ENCODE measurements at places on chromosomes 5 and 9.

DNA sequence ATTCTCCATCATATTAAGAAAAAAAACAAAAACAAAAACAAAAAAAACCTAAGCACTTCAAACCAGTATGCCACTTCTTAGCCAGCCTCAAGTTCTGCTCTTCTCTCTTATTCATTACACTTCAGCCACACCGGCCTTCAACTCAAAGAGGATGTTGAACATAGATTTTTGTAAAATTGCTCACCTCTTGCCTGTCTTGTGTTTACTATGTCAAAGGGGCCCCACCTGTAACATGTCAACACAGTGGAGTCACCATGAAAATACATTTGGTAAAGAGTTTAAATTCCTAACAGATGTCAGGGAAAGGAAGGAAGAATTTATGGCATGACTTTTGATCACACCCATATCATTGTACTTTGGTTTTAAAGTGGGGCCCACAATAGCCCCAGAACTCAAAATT is 121.1 kb upstream of the GHR start:
- no peak for DNase-seq

DNA sequence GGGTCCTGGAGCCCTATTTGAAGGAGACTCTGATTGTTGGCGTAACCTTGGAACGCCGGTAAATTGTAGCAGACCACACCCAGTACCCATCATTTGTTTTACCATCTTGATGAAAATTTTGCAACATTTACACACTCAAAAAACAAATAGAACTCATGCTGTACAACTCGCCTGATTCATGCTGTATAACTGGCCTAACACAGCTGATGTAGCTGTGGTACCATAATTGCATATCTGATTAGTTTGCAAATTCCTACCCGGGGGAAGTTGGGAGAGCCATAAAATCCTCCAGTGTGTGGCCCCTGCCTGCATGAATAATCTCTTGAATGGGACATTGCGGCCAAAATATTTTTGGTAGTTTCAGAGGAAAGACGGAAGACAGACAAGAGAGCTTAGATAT is 9.7 kb downstream of the NIPAL4 start:
- no peak for DNase-seq

DNA sequence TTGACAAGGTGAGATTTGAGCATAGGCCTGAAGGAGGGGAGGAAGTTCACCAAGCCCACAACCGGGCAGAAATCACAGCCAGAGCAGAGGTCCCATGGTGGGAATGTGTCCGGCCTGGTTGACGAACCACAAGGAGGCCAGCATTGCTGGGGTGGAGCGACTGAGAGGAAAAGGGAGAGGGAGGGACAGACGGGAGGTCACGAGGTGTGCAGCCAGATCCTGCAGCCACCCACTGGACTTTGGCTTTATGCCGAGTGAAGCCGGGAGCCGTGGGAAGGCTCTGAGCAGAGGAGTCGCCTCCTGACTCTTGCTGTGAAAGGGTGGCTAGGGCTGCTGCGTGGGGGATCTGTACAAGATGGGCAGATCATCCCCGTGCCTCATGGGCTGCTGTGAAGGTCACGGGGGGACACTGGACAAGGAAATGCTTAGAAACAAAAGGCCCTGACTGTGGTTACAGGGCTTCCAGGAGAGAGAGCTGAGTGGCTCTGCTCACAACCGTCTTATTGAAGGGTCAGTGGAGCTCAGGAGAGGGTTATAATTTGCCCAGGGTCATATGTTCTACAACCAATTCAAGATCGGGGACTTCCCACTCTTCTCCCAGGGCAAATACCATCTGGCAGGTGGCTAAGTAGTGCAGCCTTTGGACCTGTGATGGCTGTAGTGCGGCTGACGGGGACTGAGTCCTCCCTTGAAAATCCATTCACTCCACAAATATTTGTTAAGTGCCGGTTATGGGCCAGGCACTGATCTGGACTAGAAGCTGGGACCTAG is 15.6 kb upstream of the CD74 start:
- no peak for DNase-seq

DNA sequence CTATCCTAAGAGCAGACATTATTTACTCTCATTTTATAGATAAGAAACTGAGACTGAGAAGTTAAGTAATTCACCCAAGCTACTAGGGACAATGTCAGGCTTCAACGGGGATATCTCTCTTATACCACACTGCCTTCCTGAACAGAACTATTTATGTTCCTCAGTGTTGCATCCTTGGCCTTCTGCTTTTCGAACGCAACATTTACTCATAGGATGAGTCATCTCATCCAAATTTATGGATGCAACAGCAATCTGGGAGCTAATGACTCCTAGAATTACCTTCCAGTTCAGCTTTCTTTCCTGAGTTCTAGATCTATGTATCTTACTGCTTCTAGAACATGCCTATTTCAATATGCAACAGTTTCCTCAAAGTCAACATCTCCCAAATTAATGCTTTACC is 103.6 kb upstream of the PAM start:
- no peak for DNase-seq

DNA sequence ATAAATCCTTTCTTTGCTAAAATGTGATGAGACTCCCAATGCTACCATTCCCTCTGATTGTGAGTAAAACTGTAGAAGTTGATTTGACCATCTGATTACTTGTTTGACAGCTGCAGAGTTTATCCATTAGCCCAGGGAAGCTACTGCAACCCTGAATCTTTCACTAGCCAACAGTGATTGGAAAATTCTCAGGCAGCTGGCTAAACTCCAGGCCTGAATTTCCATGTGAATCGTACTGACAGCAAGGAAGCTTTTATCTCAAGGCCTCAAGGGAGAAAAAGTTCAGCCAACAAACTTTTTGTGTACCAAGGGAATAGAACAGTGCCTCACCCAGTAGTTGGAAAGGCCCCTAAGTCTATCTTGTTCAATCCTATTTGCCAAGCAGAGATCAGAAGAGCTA is 246.7 kb upstream of the TRPM3 start:
- DNase-seq, result no peak

- no peak for DNase-seq
Measured at GRCh38 chr5:134131165-134131564, 16.7 kb downstream of the TCF7 start.

DNA sequence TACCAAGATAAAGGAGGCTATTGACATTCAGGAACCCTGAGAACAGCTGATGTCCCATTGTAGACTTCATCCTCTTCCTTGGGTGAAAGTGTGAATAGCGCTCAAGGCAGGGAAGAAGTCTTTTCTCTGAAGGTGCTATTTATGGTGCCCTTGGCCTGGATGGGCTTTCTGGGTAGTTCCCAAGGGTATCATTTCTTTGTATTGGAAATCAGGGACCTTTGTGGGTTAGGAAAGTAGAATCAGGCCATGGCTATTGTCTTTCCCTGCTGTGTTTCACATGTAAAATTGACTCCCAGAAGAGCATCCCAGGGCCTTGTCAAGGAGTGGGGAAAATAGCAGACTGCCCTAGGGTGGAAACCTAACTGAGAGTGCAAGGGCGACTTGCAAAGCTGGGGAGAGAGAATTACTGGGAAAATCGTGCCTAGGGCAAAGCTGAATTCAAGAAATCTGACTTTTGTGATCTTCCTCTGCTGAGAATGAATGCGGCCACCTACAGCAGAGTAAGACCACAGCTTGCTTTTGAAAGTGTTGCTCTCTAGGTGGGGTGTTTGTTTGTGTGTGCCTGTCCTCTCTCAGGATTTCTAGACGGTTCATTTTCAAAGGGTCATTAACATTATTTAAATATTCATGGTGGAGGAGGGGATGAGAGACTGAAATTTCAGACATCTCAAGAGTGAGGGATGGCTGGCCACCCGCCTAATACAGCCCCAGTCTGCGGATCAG is 160.6 kb downstream of the C9orf152 start:
- DNase-seq, result no peak

DNA sequence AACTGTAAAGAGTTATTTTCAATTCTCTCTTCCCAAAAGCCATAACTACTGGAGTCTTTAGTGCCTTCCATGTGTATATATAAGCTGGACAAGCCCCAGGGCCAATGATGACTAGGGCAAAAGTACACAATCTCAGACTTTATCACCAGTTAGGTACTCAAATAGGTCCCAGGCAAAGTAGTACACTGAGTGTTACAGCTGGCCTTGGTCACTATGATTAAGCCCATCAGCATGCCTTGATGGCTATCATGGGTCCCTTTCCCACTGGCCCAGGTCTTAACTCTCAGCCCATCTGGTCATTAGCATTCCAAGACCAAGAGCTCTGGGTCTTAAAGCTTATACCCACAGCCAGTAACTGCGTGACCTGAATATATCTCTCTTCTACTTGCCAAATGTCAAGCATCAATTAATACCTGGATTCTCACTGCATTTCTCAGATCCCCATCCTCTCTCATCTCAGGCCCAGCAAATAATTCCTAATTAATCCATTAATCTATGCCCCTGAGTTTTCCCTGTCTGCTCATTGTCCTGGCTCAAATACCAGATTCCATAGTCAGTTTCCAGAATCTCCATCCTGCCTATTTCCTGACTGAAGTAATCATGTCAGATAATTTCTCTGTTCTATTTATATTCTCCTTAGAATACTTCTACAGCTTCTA is 62.3 kb downstream of the NR6A1 start:
- DNase-seq, result no peak

GRCh38 chr5:10511741-10512640 is 51.9 kb upstream of the ANKRD33B start:
- no peak for DNase-seq

DNA sequence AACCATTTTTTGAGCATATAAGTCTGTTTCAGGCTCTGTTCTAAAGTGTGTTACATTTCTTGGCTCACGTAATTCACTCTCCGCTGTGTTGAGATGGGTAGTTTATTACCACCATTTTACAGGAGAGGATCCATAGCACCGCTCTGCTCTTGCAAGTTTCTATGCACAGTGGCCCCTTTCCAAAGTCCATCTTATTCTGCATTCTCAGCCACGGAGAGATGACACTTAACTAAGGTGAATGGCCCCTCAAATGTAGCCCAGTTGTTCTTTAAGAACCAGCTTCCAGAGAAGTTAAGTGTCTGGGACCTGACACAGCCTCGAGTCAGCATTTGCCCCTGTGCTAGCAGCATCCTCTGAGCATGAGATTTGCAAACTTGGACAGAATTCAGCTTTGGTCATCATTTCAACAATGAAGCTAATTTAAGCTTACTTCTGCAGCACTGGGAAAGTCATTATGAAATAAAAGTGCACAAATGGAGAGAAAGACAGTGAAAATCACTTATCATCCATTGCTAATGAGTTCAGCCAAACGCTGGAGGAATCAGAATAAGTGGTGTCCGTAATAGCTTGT is 61.9 kb downstream of the FAM78A start:
- no peak for DNase-seq

DNA sequence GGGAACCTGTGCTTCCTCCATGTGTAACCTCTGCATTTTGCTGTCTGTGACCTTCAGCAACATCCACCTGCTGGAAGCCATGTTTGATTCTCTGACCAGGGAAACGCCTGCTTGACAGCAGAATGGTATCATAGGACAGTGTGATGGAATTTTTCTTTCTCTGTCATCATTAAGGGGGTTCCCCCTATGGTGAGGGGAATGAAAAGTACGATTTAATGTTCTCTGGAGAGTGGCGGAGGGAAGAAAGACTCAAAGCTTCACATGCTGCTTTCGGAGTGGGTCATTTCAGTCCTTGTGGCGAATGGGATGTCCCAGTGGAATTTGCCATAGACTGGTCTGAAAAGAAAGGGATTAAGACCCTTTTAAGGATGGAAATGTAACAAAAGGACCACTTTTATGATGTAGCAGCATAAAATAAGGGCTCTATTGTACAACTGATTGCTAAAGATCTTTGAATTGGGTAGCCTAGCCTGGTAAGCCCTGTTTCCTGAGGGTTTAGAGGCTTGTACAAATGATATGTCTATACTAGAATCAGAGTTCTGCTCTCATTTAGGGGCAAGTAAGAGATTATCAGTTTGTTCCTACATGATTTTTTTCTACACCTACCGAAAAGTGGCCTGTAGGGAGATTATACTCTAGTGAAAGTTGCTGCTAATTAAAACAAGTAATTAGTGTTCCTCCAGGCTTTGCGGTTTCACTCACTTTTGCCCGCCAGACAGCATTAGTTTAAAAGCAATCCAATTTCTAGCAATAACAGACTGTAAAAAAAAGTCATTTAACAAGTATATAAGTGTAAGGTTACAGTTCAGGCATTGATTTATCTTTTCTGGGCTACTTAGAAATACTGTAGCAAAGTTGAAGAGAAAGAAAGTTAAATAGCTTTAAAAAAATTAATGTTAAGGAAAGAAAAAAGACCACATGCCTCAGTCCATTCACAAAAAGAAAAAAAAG is 904.5 kb downstream of the NR2F1-AS1 start:
- DNase-seq, result no peak

DNA sequence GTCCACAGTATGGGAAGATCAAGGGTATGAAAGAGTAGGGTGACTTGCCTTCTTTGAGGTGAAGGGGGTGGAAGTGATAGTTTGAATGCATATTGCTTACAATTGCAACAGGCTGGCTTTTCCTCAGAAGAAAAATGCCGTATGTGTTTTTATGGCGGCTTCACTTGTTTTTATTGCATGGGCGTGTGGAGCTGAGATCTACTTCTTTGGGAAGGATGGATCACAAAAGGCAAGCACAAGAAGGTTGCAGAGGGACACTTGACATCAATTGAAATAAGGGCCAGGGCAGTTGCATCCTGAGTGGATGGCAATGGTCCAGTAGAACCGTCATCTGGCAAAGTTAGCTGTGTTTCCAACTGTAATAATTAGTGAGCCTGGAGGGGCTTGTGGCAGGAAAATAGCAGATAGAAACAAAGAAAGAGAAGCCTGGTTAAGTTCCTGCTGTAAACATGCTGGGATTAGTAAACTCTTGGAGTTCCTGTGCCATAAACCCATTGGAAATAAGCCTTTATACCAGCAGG is 138.4 kb downstream of the NTRK2 start:
- DNase-seq, result no peak

DNA sequence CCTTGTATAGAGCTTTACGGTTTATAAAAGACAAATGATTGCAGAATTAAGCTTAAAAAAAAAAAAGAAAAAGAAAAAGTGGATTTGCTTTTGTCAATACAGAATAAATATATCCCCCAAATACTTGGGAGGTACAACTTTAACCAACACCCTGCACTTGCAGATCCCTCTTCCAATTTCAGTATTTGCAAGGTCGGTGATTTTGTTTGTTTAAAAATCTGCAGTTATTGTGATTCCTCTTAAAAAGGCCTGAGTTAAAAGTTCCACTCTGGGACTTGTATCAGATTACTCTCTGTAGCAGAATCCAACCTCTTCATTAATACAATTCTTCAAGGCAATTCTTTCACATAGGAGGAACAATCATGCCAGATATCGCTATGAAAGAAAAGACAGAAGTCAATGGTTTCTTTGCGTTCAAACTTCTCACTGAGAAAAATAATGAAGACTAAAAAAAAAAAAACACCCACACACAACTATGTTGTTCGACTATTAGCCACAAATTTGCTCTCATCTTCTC is 400.9 kb downstream of the EBF1 start:
- DNase-seq, result no peak

GRCh38 chr5:82839881-82840280 is 237.3 kb downstream of the TMEM167A start:
- DNase-seq, result no peak

DNA sequence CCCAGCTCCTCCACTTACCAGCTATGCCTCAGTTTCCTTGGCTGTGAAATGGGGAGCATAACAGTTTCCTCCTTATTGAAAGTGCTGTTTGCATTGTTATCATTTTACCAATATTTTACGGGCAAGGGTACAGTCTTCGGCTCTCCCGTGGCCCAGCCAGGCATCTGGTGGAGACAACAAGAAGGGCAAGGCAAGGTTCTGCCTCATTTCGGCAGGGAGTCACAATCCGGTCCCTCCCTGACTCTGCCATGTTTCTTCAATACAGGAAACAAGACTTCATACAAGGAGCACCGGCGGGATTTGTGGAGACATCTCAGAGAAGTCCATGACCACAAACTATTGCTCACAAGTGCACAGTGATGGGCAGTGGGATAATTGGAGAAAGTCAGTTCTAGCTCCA is 174.0 kb downstream of the FGF18 start:
- no peak for DNase-seq

Measured in stimulated activated CD4-positive, alpha-beta T cell treated with anti-CD3 and anti-CD28 coated beads, TNF-alpha, amount 100 ng/mL, for 1 hour (primary cell).